Stimulated activated CD8-positive, alpha-beta memory T cell treated with anti-CD3 and anti-CD28 coated beads, Interleukin-15, amount 100 ng/mL, for 48 hours (primary cell): ENCODE measurements at places on chromosomes 3 and 15.

- DNase-seq, result no peak
Measured at GRCh38 chr15:45603881-45604280, 16.7 kb downstream of the BLOC1S6 start.

DNA sequence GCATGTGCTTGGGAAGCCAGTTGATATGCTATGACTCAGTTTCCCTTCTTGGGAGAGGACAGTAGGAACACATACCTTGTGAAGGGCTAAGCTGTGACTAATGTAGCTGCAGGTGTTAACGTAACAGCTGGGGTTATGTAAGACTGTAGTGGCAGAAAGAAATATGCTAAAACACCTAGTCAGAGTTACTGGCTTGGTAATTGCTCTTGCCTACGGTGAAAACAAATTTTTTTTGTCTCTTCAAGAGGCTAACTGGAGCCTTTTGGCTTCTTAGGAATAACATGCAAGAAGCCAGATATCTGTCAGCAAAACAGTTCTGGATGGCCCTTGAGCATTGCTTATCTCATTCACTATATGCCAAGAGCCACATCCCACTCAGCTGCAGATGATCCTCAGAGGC lies 1.4 kb downstream of the MAPKBP1 start:
- no peak for DNase-seq

GRCh38 chr15:86591994-86592735 lies 512.5 kb downstream of the AGBL1 start:
- no peak for DNase-seq

- no peak for DNase-seq
Measured at GRCh38 chr3:9703736-9704346, at the start of gene CPNE9. Gene CPNE9, plus strand, starts transcription at chr3:9703833. Its CDS starts 164 bp downstream, at chr3:9703997.

DNA sequence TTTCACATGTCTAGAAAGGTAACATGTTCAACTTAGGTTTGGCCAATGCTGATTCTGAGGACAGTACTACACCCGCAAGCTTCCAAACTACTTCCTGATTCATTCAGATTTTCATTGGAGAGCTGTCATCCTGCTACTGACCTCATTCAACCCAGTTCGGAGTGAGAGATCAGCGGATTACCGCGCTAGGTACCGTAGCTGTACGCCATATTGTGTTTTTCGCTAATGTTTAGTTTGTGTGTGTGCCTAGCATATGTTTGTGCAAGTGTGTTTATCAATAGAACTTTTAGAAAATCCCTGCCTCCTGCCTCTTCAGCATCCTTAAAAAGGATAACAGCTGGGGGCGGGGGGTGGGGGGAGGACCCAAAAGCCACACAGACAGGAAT lies 1.1 kb downstream of the ZBTB20 start:
- peak; percentile 19 for DNase-seq

GRCh38 chr3:33420966-33421365 lies 19.2 kb downstream of the UBP1 start:
- DNase-seq, result no peak

- DNase-seq, result peak; percentile 59
Measured at GRCh38 chr3:172107403-172107802, 68.0 kb downstream of the FNDC3B start.

DNA sequence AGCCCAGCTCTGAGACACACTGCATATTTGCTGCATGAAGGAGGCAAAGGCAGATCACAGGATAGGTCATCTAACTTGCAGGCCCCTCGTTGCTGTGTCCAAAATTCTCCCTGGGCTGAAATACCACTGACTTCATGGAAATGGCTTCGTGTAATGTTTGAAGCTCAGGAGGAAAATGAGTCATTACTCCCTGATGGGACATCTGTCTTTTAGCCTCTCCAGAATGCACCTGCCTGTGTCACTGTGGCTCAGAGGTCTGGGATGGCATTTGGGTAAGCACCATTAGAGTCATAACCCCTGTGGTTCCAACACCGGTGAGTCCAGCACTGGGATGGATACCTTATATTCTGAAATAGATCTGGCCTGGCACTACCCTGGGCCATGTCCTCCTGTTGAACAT lies 51.5 kb downstream of the IL12A start:
- no peak for DNase-seq

DNA sequence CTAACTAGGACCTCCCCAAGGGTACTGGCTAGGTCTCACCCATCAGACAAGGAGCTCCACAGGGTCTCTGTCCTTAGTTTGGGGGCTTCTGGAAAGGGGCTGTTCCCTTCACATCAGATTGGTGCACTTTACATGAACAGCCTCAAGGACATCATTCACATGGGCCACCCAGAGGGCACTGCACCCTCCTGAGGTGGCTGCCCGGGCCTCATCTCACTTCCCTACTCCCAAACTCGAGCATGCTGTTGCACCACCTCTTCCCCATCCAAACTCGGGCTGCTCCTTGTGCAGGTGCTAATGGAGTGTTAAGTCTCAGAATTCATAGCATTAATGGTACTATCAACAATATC lies 48.1 kb downstream of the RAB11A start:
- no peak for DNase-seq

DNA sequence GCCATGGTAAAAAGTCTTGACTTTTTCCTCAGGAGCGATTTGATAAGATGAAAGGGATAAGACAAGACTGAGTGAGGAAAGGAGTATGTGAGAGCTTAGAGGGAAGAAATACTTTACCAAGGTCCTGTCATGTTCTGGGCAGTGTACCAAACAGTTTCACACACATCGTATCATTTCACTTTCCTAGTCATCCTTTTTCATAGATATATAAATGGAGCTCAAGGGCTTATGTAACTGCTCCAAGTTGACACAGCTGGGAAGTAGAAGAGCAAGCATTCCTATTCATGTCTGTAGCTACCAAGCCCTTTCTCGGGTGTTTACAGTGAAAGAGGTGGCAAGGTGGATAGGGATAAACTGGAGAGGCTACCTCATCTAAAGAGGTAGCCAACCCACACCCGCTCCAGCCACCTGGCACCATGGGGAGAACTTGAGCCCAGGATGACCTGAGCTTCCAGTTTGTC lies 57.4 kb downstream of the MRPS25 start:
- DNase-seq, result no peak

DNA sequence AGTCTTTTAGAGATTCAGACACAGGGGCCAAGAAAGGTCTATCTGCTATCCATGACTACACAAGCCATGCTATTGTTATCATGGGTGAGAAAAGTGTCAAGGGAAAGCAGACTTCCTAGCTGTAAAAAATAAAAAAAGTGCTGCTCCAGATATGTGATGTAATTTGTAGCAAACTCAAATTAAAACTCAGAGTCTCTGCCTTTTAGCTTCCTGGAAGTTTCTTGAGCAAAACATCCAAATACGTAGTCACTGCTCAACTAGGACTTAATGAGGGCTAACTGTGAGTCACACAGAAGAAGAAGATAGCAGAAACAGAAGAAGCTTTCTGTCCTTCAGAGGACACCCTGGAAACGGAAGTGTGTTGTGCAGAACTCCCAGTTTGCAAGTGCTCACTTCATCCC lies 393.4 kb upstream of the NR2F2 start:
- DNase-seq, result no peak

- no peak for DNase-seq
Measured at GRCh38 chr3:177906126-177906511, 630.1 kb upstream of the KCNMB2 start.

GRCh38 chr3:33488246-33488645 lies 48.0 kb upstream of the UBP1 start:
- DNase-seq, result no peak

GRCh38 chr15:88118035-88118434 lies 138.5 kb downstream of the NTRK3 start:
- no peak for DNase-seq

DNA sequence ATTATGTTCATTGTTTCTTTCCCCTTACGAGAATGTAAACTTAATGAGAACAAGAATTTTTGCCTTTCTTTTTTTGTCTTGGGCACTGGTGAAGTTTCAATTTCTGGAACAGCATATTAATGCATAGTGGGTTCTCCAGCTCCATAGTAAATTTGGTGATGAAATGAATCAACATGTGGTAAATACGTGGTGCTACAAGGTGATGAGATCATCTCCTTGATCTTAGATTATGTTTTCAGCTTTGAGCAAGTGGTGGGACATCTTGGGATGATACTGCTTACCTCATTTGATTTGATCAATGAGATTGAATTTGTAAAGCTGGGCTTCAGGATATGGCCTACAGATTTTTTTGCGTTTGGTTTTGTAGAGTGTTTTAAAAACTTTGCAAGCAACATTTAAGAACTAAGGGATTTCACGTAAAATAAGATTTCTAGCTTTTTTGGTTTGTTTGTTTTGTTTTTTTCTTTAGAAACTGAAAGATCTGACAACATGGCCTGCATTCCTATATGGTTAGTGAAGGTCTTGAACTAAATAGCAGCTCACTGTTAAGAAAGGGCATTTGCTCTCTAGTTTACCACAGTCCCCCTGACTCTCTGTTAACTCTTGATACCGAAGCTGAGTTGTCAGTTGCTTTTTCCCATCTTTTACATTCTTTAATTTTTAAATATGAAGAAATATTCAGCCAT lies 45.6 kb downstream of the FNDC3B start:
- DNase-seq, result no peak

- DNase-seq, result no peak
Measured at GRCh38 chr3:141328286-141329166, 39.8 kb upstream of the ZBTB38 start.

DNA sequence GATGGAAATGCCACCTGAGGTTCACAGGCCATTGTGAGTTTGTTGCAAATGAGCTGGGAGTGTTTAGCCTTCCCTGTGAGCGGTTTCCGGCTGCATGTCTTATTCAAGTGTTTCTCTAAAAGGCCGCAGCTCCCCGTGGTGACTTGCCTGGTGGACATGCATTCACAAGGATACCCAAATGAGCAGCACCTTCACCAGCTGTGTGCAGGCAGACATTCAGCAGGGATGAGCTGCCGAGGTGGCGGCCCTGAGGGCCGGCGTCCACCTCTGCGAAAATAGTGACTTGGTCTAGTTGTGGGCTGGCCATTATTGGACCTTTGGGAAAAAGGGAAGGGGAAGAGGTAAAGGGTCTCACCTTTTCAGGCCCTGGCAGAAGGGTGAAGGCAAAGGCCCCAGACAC lies 23.4 kb downstream of the SPSB4 start:
- DNase-seq, result no peak

GRCh38 chr3:150635526-150635925 lies 32.4 kb downstream of the SELENOT start:
- DNase-seq, result no peak

DNA sequence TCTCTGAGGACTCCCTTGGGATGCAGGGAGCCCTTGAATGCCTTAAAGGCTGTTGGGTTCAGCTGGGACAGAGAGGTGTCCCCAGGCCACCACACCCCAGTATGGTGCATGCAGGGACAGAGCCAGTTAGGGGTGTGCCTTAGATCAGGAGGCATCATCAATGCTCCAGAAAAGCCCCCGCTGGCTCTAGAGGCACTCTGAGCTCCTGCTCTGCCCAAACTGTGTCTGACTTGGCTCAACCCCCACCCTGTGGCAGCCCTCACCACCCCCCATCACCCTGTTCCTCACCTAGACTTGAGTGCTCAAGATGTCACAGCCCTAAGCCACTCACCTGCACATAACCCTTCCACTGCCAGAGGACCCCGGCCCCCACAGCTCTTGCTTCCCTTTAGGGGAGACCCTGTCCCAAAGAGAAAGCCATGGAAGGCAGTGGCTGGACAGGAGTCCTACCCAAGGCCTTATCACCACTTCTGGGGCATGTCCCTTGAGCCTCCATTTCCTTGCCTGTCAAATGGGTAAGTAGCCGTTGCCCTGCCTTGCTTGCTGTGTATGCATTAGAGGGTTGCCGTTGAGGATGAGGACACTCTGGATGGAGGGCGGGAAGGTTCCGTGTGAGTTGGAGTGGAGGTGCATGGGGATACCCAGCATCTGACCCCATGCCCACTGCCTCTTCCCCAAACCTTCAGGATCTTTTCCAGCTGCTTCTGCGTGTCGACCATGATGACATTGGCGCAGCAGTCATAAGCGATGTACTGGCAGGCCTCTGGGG lies 41.4 kb downstream of the ACSBG1 start:
- no peak for DNase-seq

GRCh38 chr15:63509955-63510940 lies 5.9 kb downstream of the USP3 start:
- no peak for DNase-seq

DNA sequence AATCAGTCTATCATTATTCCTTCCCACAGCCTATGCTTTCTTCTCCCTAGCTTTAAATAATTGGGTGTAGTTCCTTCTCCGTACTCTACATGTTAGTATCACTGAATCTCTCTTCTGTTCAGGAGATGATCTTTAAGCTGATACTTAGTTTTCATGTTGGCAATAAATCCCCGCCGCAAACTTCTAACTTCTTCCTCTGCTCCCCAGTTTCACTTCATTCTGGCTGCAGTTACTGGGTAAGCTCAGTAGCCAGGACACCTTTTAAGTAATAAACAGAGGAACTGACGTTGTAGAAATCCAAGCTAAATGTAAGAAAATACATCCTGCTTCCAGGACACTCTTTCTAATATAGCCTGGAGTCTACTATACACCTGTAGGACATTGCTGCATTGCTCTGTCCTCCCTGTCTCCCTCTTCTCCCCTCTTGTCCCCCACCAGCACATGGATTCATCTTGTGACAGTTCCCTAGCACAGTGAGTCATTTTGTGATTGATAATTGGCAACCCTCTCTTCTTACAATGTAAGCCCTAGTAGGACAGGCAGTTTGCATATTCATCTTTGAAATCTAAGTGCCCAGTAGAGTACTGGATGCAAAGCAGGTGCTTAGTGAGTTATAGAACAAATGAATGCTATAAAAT lies 598.2 kb downstream of the UNC13C start:
- DNase-seq, result no peak

- DNase-seq, result no peak
Measured at GRCh38 chr3:101414121-101414520, 93.7 kb upstream of the IMPG2 start.

GRCh38 chr3:9081184-9081818 lies 118.0 kb upstream of the RAD18 start:
- DNase-seq, result no peak

DNA sequence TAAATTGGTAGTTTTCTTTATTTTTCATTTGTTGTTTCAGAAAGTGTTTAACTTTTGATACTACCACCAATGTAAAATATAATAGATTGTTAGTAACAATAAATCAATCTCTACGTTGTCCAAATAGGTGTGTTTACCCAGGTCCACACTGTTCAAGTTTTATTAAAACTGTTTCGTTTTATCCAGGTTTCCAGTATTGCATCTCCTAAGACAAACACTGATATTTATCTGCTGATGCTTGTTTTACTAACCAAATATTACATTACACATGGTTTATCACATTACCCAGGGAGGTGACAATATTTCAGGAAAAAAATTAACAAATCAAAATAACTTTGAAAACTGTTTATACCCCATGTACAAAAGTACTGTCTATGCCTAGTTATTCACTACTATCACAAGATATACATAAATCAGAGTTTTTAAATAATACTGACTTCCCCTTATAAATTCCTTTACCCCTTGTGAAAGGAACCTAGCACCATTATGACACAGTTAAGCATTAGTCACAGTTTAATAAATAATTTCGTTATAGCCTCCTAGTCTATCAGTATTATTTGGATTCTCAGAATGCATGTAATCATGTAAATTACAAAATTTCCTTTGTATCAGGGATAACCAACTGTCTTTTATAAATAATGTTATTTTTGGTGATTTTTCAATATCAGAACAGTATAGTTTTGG lies 205.3 kb downstream of the ZBTB20 start:
- no peak for DNase-seq

GRCh38 chr3:109995377-109995776 lies 658.0 kb upstream of the DPPA4 start:
- no peak for DNase-seq

GRCh38 chr3:152227027-152227426 lies 41.7 kb upstream of the MBNL1 start:
- no peak for DNase-seq
